Placental epithelial cell (primary cell): ENCODE measurements at places on chromosomes 7 and 10. TPM values are rescaled to one million over a fixed set of nuclear protein-coding genes. Genes with fewer than 3 reads are reported as not detected.

MKX gene
- under 0.01 and 0.33 TPM in 2 replicates for total RNA-seq

ITIH5 gene
- total RNA-seq, result 4.2 and 18.8 TPM in 2 replicates

UBE2D4 gene
- 1.6 and 5.4 TPM in 2 replicates for total RNA-seq

ADCY1 gene
- total RNA-seq, result under 0.01 and 0.22 TPM in 2 replicates

COBL gene
- under 0.01 and 0.11 TPM in 2 replicates for total RNA-seq

IFT22 gene
- 20.9 and 36.1 TPM in 2 replicates for total RNA-seq

INHBA gene
- total RNA-seq, result 1.6 and 11.6 TPM in 2 replicates

NMT2 gene
- 10.3 and 13.7 TPM in 2 replicates for total RNA-seq
